ENCODE measurements at places on chromosomes 7 and 10.

DNA sequence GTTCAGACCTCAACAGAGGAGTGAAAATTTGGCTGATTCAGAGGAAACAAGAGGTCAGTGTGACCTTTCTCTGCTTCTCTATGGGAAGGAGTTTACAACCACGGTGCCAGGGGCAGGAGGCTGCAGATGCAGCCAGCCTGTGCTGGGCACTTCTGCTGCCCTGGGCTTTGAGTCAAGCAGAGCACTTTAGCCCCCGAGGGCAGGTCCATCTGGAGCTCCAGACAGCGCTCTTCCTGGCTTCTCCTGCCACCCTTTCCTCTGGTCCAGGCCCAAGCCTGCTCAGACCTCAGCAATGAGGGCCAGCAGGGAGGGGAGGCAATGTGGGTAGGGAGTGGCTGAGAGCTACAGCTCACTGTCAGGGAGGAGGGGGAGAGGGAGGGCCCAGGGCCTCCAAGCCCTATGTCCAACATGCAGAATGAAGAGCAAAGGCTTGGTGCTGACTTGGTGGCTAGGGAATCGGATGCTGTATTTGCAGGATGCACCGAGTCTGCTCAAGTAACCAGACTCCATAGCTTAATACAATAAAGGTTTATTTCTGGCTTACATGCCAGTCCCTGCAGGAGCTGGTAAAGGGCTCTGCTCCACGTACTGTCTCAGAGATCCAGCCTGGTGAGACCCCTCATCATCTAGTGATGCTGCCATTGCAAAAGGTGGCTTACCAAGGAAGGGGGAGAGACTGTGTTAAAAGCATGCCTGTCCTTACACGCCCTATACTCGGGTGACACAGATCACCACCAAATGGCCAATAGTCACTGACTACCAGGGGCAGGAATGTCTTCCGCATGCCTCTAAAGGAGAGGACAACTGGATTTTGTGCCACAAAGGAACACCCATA is 481.6 kb downstream of the RPS24 start:
- DNase-seq, result peak; percentile 39

DNA sequence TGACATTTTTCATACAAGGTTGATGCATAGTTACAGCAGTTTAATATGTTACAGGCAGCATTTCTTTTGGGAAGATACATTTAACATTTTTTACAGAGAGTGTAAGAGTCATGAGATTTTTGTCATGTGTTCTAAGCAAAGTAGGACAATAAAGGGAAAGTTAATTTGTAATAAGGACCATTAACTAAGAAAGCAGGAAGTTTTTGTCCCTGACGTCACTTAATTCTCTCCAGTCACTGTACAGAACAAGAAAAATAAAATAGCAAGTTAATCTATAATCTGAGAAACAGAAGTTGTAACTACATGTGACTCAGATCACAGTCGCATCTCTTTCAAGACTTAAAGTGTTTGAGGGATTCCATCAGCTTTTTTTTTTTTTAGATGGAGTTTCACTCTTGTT is 49.5 kb upstream of the CAPZA2 start:
- DNase-seq, result no peak

DNA sequence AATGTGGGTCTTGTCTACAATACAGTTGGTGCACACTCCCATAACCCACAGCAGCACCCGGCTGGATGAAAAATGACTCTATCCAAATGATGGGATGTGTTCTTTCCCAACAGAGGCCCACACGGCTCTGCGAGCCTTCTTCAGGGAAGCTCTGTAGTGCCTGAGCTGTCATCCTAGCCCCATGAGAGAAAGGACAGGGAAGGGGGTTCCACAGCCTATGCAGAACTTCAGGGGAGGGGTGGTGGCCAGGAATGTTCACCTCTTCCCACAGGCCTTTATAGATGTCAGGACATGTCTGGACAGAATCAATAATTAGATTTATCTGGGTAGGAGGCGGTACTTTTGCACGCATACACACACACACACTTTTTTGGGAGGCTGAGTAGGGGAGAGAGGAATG is 109.0 kb downstream of the JCAD start:
- DNase-seq, result no peak

GRCh38 chr10:14282276-14282675 is 48.4 kb downstream of the FRMD4A start:
- no peak for DNase-seq

DNA sequence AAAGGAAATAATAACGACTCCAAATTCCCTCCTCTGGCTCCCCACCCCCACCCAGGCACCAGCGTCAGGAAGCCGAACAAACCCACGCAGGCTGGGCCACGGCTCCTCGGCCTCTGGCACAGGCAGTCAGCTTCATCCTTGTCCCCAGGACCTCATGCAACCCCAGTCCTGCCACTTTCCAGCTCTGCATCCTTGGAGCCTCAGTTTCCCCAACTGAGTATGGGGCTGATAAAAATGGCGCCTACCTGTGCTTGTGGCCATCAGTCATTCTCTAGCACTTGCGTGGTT is 137.1 kb downstream of the RGS10 start:
- DNase-seq, result no peak

GRCh38 chr7:29748286-29749099 is 57.8 kb upstream of the WIPF3 start:
- no peak for DNase-seq

GRCh38 chr10:17643339-17643754 is 604 bp upstream of the STAM start:
- DNase-seq, result no peak

GRCh38 chr7:36286226-36286625 is 103.4 kb upstream of the ANLN start:
- no peak for DNase-seq

DNA sequence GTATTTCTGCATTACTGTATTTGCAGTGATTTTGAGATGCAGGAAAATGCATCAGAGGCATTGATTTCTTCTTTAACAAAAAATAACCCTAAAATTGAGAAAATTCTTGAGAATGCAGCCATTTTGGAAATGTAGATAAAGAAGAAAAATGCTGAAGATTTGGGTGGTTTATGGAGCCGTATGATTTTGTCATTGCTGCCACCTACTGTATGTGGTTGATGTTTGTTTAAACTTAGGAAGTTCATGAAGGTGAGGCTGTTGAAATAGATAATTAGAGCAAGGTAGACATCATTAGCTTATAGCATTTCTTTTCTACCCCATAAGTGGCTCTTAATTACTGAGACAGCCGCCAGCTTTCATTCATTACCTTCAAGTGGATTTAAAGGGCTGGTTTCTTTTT is 92.1 kb upstream of the SAMD8 start:
- no peak for DNase-seq

GRCh38 chr10:30842185-30842584 is 189.5 kb downstream of the ZNF438 start:
- DNase-seq, result no peak

DNA sequence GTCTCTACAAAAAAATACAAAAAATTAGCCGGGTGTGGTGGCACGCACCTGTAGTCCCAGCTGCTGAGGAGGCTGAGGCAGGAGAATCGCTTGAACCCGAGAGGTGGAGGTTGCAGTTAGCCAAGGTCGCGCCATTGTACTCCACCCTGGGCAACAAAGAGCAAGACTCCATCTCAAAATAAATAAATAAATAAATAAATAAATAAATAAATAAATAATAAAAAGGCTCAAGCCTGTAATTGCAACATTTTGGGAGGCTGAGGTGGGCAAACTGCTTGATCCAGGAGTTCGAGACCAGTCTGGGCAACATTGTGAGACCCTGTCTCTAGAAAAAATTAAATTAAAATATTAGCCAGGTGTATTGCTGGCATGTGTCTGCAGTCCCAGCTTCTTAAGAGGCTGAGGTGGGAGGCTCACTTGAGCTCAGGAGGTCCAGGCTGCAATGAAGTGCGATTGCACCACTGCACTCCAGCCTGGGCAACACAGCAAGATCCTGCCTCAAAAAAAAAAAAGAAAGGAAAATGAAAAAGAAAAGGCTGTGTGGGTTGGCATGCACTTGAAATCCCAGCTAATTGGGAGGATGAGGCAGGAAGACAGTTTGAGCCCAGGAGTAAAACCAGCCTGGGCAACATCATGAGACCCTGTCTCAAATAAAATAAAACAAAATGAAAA is 27.6 kb upstream of the SRGN start:
- no peak for DNase-seq

DNA sequence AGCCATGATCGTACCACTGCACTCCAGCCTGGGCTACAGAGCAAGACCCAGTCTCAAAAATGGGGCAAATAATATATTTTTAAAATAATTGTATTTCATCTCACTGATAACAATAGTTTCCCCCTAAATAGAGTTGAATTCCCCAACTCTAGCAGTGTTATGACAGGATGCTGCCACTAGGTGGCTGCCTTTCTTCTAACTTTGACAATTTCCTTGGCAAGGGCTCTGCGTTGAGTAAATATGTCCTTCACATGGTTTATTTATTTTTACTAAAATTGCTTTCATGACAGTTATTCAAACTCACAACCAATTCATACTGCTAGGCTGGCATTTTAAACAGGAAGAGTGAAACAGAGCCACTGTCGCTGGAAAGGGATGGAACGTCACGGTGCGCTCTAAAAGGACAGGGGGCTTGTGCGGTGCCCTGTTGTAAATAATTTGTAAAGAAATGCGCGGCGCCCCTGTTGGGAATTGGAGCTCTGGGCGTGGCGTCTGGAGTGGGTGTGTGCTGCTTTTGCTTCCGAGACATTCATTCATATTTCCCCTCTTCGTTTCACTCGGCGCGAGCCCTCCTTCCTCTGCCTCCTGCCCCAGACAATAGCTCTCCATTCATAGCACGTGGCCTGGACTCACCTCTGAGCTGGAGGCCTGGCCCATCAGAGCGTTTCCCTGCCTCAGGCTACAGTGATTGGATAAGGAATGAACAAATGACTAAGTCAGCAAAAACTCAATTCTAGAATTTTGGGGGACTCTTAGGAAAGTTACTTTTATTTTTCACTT is 20.5 kb upstream of the PITRM1 start:
- no peak for DNase-seq

Measured in nucleus accumbens (tissue), 56 donors.